ENCODE measurements at places on chromosomes 7 and 10.

DNA sequence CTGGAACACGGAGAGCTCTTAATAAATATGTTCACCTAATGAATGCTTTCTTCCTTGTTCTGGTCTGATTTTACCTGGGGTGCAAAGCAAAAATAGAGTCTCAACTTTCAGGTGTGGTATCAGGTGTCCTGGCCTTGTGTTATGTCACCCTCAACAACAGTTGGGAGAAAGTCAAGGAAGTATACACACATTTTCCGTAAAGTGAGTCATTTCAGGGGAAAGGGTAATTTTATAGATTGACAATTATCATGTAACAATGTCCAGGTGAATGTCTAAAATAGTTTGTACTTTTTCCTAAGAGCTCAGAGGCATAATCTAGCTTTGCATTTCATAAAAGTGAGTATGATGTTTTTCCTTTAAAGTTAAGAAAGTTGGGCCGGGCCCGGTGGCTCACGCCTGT lies 287.4 kb downstream of the SKIDA1 start:
- no peak for DNase-seq

- DNase-seq = no peak
Measured at GRCh38 chr7:142754681-142755575, 5.7 kb downstream of the PRSS1 start.

- DNase-seq = peak; percentile 62
Measured at GRCh38 chr7:117157241-117158209, 165.3 kb downstream of the WNT2 start.

- no peak for DNase-seq
Measured at GRCh38 chr7:108201766-108202165, 71.6 kb upstream of the LAMB4 start.

DNA sequence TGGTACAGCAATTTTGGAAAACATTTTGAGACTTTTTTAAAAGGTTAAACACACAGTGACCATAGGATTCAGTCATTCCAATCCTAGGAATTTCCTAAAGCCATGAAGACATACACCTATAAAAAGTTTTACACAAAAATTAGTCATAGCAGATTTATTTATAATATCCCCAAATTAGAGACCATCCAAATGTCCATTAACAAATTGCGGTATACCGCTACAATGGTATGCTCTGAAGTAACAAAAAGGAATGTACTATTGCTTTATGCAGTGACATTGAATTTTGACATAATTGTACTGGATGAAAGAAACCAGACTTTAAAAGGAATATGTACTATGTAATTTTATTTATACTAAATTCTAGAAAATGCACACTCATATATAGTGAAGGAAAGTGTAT lies 362.8 kb downstream of the HGF start:
- no peak for DNase-seq
